Activated CD8-positive, alpha-beta memory T cell treated with anti-CD3 and anti-CD28 coated beads for 48 hours (primary cell): ENCODE measurements at places on chromosomes 7 and 10.

GRCh38 chr10:31374146-31374696 lies 55.2 kb downstream of the ZEB1 start:
- no peak for DNase-seq

GRCh38 chr10:11742009-11742778 lies at the start of gene ECHDC3:
ECHDC3 (plus strand) TSS chr10:11742382; CDS start chr10:11742577, 195 bp downstream.
- no peak for DNase-seq

DNA sequence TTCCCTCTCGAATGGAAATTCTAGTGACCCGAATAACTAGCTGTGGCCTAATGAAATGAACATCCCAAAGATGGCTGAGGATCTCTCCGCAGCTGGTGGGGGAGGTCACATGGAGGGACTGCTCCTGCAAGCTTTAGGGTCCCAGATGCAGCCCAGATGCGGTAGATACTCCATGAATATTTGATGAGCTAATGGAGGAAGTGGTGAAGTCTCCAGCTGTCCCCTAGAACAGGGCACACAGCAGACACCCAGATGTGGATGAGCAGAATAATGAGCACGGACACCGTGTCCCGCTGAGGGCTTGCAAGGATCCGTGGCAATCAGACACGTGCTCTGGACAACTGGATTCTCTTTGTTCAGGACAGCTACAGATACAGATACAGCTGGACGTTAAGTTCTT lies 59.2 kb downstream of the DENND2A start:
- DNase-seq: no peak

DNA sequence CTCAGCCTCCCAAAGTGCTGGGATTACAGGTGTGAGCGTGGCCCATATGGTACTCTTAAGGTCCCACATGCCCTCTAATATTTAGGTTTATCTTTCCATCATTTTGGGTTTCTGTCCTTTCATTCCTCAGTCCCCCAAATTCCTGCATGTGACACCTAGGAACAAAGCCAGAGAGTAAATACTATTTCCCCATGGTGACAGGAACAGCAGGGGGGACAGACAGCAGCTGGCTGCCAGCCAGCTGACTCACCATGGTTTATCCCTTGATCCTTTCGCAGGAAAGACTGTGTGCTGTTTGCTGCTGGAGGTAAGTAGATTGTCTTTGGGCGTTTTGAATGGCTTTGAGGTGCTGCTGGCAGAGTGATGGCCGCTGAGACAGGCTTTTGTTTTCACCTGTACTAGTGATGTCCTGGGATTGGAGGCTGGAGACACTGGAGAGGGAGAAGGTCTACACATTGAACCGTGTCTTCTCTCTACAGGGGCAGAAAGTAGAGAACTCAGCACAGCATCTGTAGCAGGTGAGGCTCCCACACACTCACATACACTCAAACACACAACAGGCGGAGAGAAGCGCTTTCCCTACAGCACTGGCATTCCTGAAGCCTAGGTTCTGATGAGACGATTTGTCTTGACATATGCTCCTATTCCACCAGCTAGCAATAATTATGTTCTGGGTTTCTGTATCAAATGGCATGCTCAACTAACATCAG lies 83.7 kb upstream of the EFCAB10 start:
- no peak for DNase-seq

DNA sequence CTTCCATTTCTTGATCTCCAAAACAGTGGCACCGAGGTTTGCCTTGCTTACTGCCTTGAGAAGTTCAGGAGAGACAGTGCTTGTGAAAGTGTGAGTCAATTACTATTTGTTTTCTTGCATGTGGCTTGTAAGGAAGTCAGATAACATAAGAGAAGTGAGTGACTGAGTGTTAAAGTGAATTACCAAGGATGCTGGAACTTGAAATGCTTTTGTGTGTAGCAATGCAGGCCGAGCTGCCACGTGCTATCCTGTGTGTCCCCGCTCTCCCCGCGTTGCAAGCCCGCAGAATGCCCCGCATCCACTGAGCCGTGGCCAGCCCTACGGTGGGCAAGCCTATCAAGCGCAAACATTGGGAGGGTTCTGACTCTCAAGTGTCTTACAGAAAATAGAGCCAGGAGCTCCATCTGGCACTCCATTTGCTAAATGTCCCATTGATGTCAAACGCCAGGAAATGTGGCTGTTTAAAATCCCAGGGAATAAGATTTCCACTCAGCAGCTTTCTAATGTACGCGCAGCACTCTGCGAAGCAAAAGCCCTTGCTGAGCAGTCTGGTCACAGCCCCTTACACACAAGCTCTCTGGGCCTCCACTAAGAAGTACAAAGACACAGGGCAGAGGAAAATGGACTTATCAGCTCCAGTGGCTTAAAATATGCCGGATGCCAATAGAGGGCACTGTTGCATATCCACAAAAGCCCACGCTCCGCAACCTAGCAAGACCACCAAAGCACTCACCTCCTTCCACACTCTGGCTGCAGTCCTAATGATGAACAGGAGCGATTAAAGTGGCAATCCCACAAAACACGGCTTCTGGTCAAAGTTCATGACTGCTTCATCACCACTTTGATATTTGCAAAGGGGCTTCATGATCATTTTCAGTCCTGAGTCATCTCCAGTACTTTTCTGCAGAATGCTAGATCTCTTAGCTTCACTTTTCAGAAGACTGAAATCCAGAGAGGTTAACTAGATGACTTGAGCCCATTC lies 158.0 kb upstream of the ITGB1 start:
- DNase-seq: no peak

GRCh38 chr10:52261362-52261761 lies 52.7 kb upstream of the DKK1 start:
- no peak for DNase-seq

DNA sequence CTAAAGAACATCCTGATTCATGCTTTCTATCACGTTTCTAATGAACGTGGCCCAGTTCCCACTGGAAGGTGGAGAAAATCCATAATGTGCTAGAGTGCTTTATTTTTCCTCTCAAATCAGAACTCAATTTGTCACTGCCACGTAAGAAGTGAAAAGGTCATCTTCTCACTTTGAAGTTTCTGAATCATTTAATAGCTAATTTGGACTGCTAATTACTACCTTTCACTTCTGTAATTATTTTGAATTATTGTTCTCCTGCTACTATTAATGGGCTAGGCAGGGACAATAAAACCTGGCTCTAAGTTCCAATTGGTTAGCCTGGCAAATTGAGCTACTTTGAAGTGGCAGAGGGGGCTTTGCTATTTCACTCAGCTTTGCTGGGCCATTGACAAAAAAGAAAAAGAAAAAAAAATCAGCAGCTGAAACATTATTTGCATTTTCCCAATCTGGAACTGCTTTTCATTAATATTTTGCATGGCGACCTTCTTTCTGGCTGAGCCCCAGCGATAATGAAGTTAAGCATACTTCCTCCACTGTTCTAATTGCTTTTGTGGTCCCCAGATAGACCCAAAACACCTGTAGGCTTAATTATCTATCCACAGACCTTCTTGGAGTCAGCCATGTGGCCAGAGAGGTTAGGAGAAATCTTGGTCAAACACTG lies 264.2 kb downstream of the SEC23IP start:
- DNase-seq: no peak
